ENCODE measurements at places on chromosomes 4 and X.

GRCh38 chr4:8702516-8703400 is 110.2 kb downstream of the CPZ start:
- no peak for DNase-seq

DNA sequence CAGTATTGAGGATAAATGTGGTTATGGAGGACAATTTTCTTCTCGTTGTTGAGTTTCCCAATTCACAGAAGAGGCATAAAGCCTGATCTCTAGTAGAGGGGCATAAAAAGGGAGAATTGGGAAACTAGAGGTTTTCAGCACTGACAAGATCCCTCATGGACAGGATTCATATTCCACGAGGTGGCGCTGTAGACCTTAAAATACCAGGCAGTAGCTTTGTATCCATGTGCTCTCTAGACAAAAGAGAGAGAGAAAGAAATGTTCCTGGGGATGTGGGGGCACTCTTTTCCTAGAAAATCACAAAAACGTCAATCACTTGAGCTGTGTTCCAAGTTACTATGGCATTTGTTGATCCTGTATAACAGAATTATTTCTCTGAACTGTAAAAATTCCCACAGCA is 128.3 kb downstream of the MAGEE1 start:
- DNase-seq = no peak

- DNase-seq = no peak
Measured at GRCh38 chr4:151297170-151297569, 20.2 kb downstream of the PRSS48 start.

DNA sequence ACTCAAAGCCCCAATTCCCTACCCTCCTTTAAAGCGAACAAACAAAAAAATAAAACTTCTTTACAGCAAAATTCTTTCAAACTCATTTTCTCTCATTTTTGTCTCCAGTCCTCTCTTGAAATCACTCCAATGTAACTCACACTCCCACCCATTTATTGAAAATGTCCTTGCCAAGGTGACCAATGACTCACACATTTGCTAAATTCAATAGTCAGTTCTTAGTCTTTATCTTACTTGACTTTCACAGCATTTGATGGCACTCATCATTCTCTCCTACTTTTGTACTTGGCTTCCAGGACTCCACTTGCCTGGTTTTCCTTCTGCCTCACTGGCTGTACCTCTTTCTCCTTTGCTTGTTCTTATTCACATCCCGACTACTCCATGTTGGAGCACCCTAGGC is 19.9 kb downstream of the CC2D2A start:
- DNase-seq = no peak

DNA sequence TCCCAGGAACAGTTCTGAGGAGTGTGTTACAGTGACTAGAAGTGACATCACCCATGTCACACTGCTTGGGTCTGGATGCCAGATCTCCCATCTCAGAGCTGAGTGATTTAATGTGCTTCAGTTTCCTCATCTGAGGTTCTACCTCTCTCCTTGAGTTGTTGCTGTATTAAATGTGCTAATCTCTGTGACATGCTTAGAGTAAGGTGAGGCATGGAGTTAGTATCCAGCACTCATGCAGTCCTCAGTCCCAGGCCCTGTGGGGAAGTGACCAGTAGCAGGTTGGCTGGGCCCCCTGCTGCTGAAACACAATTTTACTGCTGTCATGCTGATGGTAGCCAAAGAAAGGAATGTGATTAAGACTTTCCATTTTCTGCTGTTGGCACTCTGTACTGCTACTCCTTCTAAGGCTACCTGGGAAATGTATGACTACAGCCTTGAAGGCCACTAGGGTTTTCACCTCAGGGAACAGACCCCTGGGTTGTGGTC is 639.6 kb downstream of the MID1IP1 start:
- no peak for DNase-seq

- DNase-seq = no peak
Measured at GRCh38 chr4:99649208-99649607, 8.4 kb downstream of the C4orf54 start.

- DNase-seq = no peak
Measured at GRCh38 chrX:69024161-69024736, 141.0 kb downstream of the PJA1 start.

DNA sequence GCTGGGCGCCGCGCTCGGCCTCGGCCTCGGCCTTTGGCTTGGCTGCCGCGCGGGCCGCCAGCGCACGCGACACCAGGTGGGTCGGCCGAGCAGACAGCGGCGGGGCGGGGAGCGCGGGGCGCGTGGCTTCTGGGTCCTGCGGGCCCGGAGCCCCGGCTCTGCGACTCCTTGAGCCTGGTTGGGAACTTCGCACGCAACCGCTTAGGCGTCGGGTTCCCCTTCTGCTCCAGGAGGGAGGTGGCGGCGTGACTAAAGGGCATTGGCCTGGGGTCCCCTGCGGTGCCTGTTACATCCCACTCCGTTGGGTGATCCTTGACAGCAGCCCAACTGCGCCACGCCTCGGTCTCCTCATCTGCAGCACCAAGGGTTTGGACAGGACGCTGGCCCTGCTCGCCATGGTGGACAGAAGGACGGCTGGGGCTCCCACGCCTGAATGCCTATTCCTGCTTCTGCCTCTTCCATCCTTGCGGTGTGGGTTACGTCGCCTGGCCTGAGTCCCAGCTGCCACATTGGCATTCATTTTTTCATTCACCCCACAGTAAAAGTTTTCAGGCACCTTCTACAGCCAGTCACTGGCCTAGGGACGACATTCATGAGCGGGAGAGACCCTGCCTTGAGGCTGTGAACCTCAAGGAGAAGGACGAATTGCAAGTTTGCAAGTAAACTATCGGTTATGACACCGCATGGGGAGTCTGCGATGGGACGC is 631 bp downstream of the EVC start:
- DNase-seq = no peak
